IMR-90 (cell line): ENCODE measurements at places on chromosomes 1 and 21. TPM values are rescaled to one million over a fixed set of nuclear protein-coding genes. Genes with fewer than 3 reads are reported as not detected.

- DNase-seq, result no peak
- no peak overlapping the region for H3K4me3 ChIP-seq
- H3K36me3 ChIP-seq, result no peaks in the 10 kb centered on the region
- H3K27me3 ChIP-seq, result peaks cover 3% of the 10 kb centered on the region; the same call in 1 of the 2 replicates
- H3K4me1 ChIP-seq, result no peaks in the 10 kb centered on the region
- H3K27ac ChIP-seq, result no peak overlapping the region
These were observed 2.5 kb upstream of the GBP4 start for GRCh38 chr1:89201106-89201794.

DNA sequence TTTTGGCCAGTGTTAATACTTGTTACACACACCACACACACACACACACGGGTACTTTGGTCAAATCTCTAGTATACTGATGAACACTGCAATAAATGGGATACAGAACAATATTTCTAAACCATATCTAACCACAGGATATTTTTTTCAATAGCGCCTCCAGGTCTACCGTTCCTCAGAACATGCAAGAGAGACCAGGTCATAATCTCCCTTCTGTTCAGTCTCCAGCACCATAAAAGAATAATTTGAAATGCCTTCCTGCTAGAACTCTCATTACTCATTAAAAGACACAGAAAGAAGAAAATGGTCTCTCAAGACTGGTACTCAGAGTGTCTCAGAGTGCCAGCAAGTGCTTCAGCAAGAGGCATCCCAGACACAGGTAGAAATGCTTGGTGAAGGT lies 11.5 kb upstream of the SLC44A3 start:
- H3K4me3 ChIP-seq, result no peak overlapping the region
- H3K36me3 ChIP-seq, result no peaks in the 10 kb centered on the region
- peaks cover 8% of the 10 kb centered on the region for H3K4me1 ChIP-seq
- no peak for DNase-seq

DNA sequence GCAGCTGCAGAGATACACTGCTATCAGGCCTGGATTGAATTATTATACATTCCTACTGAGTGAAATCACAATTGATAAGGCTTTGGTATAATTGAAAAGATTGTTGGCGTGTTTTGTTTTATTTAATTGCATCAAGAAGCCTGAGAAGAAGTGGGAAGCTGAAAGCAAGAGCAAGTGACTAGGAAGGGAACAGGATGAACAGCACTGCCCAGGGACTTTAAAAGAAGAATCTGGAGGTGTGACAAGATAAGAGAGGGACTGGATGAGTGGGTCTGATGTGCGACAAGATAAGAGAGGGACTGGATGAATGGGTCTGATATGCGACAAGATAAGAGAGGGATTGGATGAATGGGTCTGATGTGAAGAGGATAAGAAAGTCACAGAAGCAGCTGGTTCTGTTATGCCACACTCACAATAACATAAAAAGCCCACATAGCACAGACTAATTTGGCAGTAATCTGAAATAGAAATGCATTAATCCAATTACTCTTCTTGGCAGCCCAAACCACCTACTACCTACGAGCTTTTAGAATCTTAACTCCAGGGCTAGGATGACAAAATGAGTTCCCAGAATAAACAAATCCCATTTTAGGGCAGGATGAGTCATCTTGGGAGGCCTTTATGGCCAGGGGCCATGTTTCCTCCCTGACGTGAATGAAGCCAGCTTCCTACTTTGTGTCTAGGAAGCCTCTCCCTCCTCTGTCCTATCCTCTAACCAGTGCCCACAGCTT lies 129.7 kb downstream of the DUSP10 start:
- peaks cover 3% of the 10 kb centered on the region for H3K4me1 ChIP-seq
- no peaks in the 10 kb centered on the region for H3K36me3 ChIP-seq
- DNase-seq, result peak; percentile 93
- no peaks in the 10 kb centered on the region for H3K27me3 ChIP-seq

DNA sequence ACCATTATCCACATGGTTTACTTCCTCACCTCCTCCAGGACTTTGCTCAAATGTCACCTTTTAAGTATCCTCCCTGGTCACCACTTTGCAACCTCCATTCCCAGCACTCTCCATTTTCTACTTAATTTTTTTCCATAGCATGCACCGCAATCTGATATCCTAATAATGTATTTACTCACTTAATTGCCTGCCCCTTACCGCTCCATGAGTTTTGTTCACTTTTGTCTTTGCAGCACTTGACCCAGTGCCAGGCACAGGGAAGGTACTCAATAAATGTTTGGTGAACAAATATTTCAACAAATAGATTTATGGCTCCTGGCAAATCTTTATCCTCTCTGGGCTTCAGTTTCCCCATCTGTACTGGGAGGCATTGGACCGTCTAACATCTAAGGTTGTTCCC lies 53.6 kb downstream of the UBE2T start:
- peaks cover 9% of the 10 kb centered on the region for H3K4me1 ChIP-seq
- DNase-seq, result no peak
- H3K36me3 ChIP-seq, result no peaks in the 10 kb centered on the region
- H3K4me3 ChIP-seq, result no peak overlapping the region
- no peak overlapping the region for H3K27ac ChIP-seq

GRCh38 chr1:248029770-248030169 lies at the start of gene OR2L2:
TSS of gene OR2L2 (plus strand) at chr1:248030070. CDS start at chr1:248038268, 8,198 bp downstream.
- no peaks in the 10 kb centered on the region for H3K27me3 ChIP-seq
- no peak within 1 kb of the TSS for H3K4me3 ChIP-seq
- H3K4me1 ChIP-seq, result no peaks in the 10 kb centered on the region
- H3K36me3 ChIP-seq, result no peaks in the 10 kb centered on the region
- no peak within 1 kb of the TSS for H3K27ac ChIP-seq

Gene ZNF697
- total RNA-seq, result 10.2 and 14.4 TPM in 2 replicates

Gene FCGR3A
- total RNA-seq, result not detected in 2 replicates

Gene KRTAP21-2
- not detected in 2 replicates for total RNA-seq

Gene CYP4Z1
- not detected in 2 replicates for total RNA-seq

Gene ALX3
- not detected in 2 replicates for total RNA-seq
